ENCODE measurements at places on chromosomes 1 and 21.

GRCh38 chr1:100627054-100627716 lies 89.2 kb downstream of the GPR88 start:
- DNase-seq = no peak

- no peak for DNase-seq
Observed at GRCh38 chr1:233045588-233045987, 95.2 kb downstream of the NTPCR start.

DNA sequence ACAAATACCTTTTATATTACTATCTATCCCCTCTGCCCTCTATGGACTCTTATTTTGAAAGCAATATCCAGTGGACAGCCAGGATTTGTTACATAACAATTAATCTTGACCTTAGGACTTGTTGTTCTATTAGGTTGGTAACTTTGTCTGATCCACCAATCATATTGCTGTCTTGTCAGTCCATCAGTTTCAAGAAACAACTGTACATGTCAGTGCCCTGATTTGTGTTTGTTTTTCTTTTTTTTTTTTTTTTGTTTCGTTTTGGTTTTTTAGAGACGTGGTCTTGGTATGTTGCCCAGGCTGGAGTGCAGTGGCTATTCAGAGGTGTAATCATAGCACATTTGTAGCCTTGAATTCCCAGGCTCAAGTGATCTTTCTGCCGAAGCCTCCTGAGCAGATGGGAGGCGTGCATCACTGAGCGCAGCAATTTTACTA lies 1.5 kb upstream of the SCP2 start:
- DNase-seq = no peak

DNA sequence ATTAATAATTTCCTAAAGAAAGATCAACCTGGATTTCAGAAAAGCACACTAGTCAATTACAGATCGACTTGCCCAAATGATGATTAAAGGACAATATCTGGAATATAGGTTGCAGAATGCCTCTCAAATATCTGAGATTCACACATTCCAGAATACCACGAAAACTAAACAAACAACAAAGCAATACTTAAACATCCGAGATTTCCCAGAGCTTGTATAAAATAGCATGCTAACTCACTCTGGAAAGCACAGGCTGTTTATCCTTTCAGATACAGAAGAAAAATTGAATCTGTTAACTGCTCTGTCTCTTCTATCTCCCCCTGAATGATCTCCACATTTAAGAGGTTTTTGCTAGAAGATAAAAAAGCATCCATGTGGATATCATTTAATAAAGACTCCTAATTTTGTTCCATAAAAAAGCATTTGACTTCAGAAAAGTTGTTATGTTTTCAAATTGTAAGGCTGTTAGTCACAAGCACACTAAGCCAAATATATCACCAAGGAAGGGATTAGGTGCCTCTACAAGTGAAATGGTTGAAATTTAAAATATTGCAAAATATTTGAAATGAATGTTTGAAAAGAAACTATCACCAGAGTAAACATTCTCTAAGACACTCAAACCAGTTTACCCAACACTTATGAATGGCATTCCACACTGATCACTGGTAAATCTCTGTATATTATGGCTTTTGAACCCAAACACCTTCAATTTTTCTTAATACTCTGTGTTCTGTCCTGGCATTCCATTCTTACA lies 865.1 kb upstream of the ADAMTS5 start:
- DNase-seq = no peak

DNA sequence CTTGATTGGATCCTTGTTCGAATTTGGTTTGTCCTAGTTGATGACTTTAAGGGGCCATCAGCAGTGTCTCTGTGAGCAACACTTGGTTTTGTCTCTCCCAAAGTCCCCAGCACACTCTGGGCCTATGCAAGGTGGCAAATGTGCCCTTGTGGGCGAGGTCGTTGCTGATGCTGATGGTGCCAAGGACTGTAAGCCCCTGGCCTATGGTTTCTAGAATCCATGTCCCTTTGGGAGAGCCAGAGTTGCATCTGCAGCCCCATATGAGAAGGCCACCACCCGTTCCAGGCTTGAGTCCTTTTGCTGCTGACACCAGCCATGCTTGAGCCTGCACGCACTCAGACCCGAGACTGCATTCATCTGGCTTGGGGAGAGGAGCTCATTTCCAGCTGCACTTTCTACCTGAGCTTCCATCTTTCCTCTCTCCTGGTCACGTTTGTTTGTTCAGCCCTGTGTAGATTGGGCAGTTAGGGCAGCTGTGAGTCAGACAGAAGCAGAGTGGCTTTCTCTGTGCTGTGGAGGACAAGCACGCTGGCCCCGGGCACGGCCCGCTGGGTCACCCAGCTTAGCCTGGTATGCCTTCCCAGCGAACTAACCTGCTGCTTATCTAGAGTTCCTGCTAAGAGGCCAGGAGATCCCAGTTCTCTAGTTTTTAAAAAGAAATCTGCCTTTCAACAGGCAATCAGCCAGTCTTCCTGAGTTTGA lies 52.1 kb upstream of the CSF3R start:
- no peak for DNase-seq

GRCh38 chr1:246602194-246602593 lies 35.9 kb downstream of the CNST start:
- DNase-seq = no peak

GRCh38 chr1:92307980-92308379 lies 9.1 kb downstream of the RPAP2 start:
- no peak for DNase-seq

GRCh38 chr1:164188497-164188896 lies 370.5 kb upstream of the PBX1 start:
- no peak for DNase-seq

GRCh38 chr21:37146320-37147235 lies 73.5 kb downstream of the TTC3 start:
- no peak for DNase-seq

GRCh38 chr1:116286541-116286971 lies 86.5 kb upstream of the ATP1A1 start:
- no peak for DNase-seq

DNA sequence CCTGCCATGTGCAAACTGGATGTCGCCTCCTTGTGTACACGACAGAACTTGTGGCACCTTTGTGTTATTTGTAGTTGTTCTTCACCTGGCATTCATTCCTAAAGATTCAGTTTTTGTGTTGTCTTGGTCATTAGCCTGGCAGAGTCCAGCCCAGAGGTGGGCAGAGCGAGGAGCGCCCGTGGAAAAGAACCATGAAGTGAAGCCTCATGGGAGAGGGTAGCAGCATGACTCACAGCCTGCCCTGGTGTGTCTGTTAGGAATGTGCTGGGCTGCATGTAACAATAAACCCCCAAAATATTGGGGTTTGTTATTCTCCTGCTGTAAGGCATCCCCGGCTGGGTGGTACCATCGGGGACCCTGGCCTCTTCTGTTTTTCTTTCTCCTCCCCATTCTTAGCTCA lies 124.9 kb upstream of the TMEM51 start:
- DNase-seq = no peak

DNA sequence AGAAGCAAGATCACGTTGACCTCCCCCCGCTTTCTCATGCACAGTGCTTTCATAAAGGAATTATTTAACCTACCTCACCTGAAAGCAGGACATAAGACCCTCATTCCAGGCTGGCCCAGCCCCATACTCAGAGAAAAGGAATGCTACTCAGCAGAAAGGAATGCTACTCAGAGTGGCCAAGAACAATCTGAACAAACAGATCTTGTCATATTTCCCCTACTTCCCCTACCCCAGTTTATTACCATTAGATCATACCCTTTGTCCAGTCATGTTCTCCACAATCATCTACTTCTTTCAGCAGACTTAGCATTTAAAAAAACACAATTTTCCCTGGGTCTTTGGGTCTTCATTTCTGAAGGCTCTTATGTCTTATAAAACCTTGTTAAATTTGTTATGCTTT lies 89.8 kb downstream of the SLC16A1 start:
- DNase-seq = no peak

DNA sequence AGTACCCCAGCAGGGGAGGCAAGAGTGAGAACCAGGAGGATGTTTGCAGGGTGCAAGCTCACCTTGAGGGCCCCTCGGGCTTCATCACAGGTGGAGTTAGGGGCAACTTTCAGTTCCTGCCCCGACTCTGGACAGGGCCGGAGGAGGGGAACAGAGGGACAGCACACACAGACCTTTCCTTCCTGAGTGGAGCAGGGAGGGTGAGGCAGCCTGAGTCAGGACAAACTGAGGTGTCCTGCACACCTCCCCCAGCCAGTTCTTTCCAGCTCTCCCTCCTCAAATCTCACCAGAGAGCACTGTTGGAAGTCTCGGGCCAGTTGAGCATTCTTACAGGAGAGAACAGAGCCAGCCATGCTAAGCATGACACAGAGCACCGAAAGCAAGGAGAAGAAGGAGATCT lies 1.5 kb downstream of the ENTREP3 start:
- no peak for DNase-seq

DNA sequence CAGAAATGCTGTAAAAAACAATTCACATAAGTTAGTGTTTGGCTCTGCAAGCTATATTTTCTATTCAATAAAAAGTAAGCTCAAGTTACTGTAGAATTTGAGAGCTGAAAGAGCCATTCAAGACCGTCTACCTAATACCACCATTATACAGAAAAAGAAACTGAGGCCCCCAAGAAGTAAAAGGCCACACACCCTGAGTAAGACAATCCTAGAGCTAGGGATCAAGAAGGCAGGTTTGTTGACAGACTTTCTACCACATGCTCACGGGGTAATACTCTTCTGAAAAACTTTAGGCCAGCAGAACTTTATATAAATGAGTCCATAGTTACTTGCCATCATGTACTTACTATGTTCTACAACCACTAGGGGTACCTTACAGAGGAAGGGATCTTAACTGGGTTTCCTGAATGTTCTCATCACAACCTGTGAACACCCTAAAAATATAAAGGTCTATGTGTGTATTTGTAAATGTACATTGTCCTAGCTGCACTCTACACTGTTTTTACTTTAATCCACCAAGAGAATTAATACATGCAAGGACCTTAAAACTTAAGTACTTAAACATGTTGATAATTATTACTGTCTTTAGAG lies 2.7 kb downstream of the PSMG1 start:
- DNase-seq = peak; percentile 34

DNA sequence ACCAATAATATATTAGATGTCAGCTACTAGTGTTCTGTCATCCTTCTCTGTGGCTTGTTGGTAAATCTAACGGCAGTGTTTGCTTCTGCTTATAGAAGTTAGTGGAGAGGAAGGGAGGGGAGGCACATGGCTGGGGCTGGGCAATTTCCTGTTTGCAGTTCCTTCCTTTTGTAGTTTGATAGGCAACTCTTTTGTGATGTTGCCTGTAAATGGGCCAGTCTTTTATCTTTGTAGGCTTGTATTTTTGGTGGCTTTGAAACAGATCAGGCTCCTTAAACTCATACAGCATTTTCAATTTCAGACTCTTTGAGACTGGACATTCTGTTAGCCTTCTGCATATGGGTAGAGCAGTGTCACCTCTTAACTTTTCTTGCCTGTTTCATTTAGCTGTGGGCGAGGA lies 48.1 kb downstream of the CDC14A start:
- peak; percentile 89 for DNase-seq

DNA sequence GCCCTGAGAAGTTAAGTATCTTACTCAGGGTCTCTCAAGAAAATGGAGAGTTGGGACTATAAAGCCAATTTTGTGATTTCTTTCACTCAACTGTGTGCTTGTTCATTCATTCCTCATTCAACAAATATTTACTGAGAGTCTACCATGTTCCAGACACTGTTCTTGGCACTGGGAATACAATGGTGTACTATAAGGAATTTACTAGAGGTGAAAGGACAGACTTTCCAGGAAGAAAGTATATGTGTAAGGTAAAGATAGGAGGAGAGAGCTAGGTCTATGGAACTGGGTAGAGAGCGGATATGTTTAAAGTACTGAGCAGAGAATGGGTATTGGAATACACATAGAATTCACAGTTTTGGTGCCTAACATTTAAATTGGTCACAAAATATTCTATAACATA lies 42.3 kb downstream of the ZNHIT6 start:
- DNase-seq = no peak

DNA sequence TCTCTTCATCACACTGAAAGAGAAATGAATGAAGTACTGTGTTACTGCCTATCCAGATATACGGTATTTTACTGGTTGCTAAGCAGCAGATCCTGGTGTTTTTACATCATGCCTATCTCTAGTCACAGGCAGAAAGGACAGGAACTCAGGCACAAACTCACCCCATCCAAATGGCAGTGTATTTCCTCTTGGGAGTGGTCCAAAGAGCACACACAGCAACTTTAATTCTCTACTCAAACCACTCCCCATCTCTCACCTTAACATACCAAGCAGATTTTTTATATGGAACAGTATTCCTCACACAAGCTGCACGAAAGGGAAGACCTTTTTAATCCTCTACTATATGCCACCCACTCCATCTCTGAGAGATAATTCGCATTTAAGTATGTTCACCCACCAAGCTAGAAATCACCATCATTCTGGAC lies 27.3 kb downstream of the EIF4G3 start:
- no peak for DNase-seq

- DNase-seq = no peak
Observed at GRCh38 chr1:171381866-171382210, 67.9 kb downstream of the FMO4 start.

GRCh38 chr1:27574871-27575831 lies 28.8 kb downstream of the AHDC1 start:
- no peak for DNase-seq

GRCh38 chr1:53495633-53496345 lies 36.6 kb downstream of the DMRTB1 start:
- no peak for DNase-seq

- no peak for DNase-seq
Observed at GRCh38 chr1:24032981-24033380, 52.9 kb upstream of the SRSF10 start.

DNA sequence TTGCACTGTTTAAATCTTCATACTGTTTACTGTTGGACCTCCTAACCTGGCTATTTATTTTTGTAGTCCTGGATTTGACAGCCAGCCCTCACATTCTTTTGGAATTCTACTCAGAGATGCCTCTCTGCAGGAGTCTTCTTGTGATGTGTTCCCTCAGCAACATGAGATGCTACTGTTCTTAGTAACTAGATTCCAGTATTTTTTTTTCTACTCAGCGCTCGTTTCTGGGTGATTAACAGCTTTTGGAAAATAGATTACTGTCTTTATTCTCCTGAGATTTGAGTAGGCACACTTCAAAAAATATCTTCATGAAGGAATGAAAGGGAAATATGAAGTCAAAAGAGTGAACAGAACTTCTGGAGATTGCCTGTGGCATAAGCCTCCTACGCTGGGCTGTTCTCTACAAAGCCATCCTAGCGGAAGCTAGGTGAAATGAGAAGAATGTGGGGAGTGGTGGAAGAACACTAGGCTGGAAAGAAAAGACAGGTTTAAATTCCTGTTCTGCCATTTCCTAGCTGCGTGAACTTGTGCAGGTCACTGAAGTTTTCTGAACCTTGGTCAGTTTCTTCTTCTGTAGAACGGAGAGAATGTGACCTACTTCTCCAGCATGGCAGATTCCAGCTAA lies 75.9 kb downstream of the LRRC8C start:
- DNase-seq = no peak

- no peak for DNase-seq
Observed at GRCh38 chr21:18477043-18477442, 73.5 kb upstream of the TMPRSS15 start.

GRCh38 chr1:85330214-85330631 lies 53.8 kb upstream of the BCL10 start:
- no peak for DNase-seq
